ENCODE measurements at places on chromosomes 16 and 17.

DNA sequence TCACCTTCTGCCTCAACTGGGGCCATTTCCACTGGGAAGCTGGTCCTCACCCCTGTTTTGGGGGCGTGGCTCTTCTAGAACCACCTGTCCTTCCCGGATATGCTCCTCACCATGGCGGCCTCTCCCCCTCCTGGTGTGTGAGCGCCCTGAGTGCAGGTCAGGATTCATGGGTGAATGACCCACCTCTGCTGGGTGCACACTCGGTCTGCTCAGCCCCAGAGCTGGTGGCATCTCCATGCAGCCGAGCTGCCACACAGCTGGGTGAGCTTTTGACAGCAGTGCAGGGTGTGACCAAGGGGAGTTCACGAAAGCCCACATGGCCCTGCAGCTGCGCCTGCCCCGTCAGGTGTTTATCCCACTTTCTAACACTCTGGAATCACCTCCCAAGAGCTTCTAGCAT, 27.3 kb downstream of the GRIN2C start:
- no peak for DNase-seq

GRCh38 chr17:81241648-81242420, 2.7 kb downstream of the NDUFAF8 start:
- DNase-seq: no peak

GRCh38 chr17:43949781-43950180, 4.0 kb downstream of the PYY start:
- no peak for DNase-seq

DNA sequence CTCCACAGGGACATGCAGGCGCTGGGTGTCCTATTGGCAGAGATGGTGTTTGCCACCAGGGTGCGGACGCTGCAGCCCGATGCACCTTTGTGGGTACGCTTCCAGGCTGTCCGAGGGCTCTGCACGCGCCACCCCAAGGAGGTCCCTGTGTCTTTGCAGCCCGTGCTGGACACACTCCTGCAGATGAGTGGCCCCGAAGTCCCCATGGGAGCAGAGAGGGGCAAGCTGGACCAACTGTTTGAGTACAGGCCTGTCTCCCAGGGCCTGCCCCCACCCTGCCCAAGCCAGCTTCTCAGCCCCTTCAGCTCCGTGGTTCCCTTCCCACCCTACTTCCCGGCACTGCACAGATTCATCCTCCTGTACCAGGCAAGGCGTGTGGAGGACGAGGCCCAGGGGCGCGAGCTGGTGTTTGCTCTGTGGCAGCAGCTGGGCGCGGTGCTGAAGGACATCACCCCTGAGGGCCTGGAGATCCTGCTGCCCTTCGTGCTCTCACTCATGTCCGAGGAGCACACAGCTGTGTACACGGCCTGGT, 2.8 kb downstream of the WDR81 start:
- DNase-seq: no peak

DNA sequence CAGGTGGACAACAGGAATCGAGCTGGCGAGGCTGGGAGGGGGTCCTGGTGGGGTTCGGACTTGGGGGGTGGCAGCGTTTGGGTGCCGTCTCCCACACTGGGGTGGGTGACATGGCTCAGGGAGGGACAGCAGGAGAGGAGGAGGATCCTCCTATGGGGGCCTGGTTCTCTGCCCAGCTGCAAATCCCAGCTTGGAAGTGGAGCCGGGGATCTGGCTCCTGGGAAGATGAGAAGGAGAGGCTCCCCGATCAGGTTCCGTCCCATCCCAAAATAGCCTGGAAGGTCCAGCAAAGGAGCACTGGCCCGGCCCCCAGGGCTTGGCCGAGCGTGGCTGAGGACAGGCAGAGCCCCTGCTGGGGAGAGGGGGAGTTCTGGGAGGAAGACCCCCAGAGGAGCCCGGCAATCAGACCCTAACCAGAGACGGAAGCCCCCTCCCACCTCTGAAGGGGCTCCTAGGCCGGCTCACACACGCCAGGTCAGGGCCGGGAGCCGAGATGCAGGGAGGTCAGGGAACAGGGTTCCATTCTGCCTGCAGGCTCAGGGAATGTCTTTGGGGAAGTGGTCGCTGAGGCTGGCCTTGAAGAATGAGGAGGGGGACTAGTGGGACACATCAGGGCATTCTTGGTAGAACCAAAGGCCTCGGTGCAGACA, 143.7 kb downstream of the ENGASE start:
- DNase-seq: no peak

DNA sequence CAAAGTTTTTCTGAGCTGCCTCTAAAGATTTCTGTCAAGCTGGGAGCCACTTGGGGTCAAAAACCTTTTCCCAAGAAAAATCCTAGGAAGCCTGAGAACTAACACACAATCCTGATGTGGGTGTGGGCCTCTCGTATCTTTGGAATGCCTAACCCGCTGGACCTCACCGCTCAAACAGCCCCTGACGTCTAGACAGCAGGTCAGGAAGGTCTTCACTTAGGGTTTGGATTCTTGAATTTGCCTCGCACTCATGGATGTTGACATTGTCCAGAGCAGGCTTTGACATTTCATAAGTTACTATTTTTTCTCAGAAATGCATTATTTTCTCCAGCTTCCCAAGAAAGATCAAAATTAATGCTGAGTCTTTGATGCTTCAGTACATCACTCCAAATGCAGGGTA, 18.9 kb downstream of the TEX2 start:
- no peak for DNase-seq

DNA sequence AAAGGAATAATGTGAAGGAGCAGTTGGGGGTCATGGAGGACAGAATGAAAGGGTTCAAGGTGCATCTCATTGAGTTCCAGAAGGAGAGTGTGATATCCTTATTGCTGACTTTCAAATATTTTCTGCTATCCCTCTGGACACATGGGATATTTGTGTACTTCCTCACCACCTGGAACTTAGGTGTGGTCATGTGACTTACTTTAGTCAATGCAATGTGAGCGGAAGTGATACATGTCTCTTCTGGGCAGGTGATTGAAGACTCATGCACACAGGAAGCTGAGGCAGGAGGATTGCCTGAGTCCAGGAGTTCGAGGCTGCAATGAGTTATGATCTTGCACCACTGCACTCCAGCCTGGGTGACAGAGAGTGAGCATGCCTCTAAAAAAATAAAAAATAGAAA, 36.7 kb upstream of the TANC2 start:
- DNase-seq: no peak

DNA sequence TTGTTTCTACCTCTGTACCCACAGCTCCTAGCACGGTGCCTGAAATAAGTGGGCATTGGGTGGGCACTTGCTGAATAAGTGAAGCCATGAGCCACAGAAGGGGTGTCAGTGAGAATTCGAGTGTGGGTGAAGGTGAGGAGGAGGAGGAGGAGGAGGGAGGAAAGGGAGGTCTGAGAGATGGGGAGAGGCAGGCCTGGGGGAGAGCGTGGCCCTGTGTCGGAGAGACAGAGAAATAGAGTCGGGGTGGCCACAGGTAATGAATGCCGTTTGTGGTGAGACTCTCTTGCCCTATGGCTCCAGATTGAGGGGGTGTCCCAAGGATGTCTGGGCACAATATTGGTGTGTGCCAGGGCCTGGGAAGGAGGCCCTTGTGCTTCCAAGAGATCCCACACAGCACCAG, 49.2 kb downstream of the SDK2 start:
- no peak for DNase-seq

- DNase-seq: peak; percentile 35
Observed at GRCh38 chr16:30740364-30741251, 7.6 kb upstream of the PHKG2 start.

GRCh38 chr17:75720656-75721462, at the start of gene ITGB4:
TSS of gene ITGB4 (plus strand) at chr17:75721459. CDS start at chr17:75724704, 3,245 bp downstream.
- DNase-seq: no peak

GRCh38 chr17:19433255-19433654, 22.2 kb downstream of the RNF112 start:
- no peak for DNase-seq

- DNase-seq: no peak
Observed at GRCh38 chr17:45006927-45007461, 38.9 kb upstream of the C1QL1 start.

- DNase-seq: no peak
Observed at GRCh38 chr17:22142091-22142490, 449.8 kb downstream of the KCNJ18 start.

DNA sequence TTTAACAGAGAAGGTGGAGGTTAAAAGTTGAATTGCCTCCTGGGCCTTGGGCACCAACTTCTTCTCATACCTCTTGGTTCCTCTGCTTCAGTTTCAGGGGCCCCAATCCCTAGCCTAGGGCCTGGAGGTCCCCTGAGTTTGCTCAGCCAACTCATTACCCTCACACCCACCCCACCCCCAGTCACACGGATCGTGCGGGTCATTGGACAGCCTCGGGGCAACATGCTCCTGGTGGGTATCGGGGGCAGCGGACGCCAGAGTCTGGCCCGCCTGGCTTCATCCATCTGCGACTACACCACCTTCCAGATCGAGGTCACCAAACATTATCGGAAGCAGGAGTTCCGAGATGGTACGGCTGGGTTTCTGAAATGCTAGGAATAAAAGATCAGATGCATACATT, 36.0 kb upstream of the KDM6B start:
- DNase-seq: no peak

DNA sequence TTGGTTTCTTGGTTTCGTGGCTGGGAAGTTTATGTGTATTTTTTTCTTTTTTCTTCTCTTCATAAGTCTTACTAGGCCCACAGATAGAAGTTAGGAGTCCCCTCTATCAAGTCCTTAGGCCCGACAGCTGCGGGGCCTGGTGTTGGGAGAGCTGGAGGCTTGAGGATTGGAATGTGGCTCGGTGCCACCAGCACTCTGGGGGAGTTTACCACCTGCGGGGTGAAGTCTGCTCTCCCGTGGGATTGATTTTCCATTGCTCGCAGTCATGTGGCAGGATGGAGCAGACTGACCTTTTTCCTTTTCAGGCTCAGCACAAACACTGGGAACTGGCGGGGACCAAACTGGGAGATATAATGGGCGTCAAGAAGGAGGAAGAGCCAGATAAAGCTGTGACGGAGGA, 7.5 kb downstream of the DHX38 start:
- no peak for DNase-seq

DNA sequence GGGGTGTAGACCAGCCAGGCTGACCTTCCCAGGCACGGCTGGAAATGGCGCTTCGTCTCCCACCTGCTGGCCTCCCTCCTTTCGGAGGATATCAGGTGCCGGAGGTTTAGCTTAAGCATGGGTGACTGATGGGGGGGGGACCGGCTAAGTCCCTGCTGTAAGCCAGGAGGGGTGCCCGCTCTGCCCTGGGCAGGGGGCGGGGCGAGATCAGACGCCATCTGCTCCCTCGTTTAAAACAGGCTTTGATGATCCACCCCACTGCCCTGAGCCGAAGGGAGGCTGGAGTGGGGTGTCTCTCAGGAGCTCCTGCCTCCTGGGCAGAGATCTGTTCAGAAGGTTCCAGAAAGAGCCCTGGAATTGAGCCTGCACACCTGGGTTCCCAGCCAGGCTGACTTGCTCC, 26.0 kb downstream of the C16orf74 start:
- no peak for DNase-seq

- DNase-seq: peak; percentile 19
Observed at GRCh38 chr16:87233928-87234327, 83.3 kb downstream of the C16orf95 start.
